ENCODE measurements at places on chromosomes 6 and 20. TPM values are rescaled to one million over a fixed set of nuclear protein-coding genes. Genes with fewer than 3 reads are reported as not detected.

DNA sequence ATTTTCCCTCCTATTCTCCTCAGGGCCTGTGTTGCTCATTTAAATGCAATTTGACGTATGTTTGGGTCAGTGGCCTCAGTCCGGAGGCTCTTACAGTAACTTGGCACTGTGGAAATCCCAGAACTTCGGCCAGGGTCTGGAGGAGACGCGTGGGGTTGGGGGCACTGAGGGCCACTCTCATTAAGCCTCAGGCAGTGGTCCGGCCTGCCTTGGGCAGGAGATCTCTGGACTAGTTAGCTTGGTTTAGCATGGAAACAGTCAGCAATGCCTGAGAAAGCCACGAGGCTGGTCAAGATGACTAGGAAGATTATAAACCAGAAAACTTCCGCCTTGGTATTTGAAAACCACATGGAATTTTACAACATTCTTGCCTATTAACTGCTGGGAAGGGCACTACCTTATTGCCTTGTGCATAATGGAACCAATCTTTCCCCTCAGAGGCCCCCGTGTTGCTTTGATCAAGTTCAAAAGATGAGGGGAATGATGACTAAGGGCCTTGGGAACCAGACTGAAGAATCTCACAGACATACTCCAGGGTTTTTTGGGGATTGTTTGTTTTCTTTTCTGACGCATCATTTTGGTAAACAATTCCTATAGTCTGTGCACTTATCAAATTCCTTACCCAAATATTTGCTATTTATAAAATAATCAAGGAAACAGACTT lies 206.0 kb upstream of the PREP start:
- peak; percentile 64 for DNase-seq

GRCh38 chr20:61567204-61567603 lies 315.1 kb downstream of the CDH4 start:
- DNase-seq: no peak

GRCh38 chr6:105136431-105137350 lies 43.1 kb downstream of the POPDC3 start:
- DNase-seq: peak; percentile 65

DNA sequence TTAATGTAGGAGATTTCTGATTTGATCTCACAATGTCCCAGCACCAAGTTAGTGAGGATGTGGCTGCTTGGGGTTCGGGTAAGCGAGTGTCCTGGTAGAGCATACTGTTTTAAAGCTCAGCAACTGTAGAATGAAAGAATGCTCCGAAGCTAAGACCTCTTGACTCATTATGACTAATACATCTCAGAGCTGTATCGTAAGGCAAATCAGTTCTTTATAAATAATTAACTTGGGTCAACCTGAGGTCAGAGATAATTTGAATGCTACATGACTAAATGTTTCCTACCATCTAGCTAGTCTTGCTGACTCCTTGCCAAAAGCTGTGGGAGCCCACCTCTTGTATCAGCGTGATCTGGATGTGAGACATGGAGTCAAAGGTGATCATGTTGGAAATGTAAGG lies 128.8 kb upstream of the PDE7B start:
- DNase-seq: peak; percentile 90

DNA sequence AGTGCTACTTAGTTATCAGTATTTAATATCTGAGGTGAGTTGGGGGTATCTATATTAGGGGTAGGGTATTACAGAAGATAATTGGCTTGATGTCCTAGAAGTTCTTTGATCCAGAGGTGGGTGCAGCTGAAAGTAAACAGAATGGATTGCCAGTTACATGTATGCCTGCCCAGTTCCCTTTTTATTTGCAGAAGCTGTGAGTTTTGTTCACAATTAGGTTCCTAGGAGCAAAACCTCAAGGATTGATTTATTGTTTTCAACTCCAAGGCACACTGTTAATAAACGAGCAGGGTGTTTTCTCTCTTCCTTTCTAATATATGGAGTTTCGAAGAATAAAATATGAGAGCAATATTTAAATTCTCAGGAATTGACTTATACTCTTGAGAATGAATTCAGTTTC lies 129.0 kb downstream of the SULF2 start:
- no peak for DNase-seq

DNA sequence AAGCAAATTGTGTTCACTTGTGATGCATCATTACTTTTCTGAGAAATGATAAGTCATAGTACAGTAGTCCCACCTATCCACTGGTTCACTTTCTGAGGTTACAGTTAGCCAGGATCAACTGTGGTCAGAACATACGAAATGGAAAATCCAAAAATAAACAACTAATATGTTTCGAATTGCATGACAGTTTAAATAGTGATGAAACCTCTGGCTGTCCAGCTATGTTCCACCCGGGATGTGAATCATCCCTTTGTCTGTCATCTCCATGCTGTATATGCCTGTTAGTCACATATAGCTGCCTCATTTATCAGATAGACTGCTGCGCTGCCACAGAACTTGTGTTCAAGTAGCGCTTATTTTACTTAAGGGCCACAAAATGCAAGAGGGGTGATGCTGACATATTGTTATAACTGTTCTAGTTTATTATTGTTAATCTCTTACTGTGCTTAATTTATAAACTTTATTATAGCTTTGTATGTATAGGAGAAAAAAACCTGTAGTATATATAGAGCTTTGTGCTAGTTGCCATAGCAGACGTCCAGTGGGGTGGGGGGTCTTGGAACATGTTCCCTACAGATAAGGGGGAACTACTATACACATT lies 29.2 kb downstream of the AFDN start:
- peak; percentile 93 for DNase-seq

DNA sequence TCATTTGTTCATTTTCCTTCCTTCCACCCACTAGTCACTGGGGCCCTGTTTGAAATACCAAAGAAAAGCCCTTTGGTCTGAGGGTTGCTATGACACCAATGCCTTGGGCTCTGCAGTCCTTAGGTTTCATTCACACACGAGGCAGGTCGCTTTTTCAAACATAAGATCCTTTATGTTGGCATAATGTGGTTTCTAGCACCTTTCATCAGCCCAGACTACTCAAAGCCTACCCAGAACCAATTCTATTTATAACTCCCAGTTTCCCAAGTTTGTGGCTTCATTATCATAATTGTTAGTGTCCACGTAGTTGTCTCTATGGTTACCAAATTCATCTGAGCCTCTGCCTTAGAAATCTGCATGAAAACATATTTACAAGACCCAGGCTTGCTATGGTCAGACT lies 6.6 kb upstream of the TP53RK start:
- DNase-seq: peak; percentile 78

GRCh38 chr6:90890683-90891330 lies 303.9 kb upstream of the MAP3K7 start:
- no peak for DNase-seq

LRP11 gene
- total RNA-seq: 74.1 TPM

TINAG gene
- not detected for total RNA-seq

SRMS gene
- total RNA-seq: not detected

RSPO4 gene
- total RNA-seq: not detected

Data from fibroblast of the aortic adventitia (primary cell).